Head of caudate nucleus (tissue), 42 donors: ENCODE measurements at places on chromosomes 2 and 18.

DNA sequence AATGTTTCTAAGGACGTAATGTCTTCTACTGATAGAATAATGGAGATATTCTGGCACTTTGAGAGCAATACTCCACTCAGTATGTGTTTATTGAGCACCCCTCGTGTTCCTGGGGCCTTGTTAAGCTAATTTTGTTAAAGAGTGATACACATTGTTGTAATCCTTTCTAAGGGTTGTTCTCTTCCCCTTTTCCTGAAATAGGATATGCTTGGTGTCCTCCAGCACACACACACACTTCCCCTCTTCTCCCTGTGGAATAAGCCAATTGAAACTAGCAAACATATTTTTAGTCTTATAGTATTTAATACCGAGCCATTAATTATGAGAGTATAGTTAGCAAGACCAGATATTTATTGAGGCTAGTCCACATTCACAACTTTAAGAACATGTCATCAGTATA is 114.1 kb downstream of the CRIM1 start:
- DNase-seq, result no peak

DNA sequence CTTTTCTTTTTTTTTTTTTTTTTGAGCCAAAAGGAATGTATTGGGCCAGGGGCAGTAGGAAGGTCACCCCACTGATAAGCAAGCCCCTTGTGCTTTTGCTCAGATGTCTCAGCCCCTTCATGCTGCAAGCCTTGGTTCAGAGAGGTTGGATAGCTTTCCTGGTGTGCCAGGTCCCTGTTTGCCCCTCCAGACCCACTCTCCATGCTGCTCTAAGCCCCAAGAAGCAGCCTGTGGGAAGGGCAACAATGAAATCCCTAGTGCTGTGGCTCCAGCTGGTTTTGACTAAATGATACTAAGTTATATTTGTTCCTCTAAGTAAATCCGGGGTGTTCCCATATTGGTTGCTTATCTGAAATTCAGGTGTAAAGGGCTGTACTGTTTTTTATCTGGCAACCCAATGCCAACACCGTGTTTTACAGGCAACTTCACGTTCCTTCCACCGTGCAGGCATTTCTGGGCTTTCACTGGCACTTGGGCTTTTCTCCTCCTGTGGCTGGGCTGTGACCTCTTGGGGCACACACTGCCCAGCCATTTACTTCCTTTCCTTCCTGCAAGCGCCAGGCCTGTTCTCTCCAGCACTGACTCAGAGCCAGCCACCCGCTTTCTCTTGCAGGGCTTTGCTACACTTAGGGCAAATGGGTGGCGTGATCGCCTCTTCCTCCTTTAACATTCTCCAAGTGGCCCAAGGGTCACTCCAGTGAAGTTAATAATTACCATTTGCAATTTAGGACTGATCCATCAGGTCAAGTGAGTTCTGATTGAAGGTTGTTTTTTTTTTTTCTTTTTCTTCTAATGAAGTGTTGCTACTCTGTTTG is 21.6 kb downstream of the MERTK start:
- DNase-seq, result peak; percentile 46

DNA sequence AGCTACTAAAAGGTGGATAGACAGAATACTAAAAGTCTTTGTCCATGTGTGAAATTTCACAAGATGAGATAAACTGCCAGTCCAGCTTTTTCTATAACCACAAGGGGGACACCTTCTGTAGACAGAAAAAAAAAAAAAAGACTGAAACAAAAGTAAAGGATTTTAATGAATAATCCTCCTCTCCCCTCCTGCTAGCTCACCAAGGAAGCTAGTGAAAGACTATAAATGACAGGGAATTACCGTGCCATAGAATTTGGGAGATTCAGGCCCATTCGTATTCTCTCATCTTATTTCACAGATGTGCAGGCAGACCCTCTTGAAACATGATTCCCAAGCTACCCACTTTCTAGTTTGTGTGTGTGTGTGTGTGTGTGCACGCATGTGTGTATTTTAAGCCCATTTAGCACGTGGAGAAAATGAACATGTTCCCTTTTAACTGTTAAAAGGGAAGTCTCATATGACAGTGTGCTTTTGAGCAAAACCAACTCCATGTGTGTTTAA is 36.3 kb upstream of the SLC8A1 start:
- DNase-seq, result no peak

DNA sequence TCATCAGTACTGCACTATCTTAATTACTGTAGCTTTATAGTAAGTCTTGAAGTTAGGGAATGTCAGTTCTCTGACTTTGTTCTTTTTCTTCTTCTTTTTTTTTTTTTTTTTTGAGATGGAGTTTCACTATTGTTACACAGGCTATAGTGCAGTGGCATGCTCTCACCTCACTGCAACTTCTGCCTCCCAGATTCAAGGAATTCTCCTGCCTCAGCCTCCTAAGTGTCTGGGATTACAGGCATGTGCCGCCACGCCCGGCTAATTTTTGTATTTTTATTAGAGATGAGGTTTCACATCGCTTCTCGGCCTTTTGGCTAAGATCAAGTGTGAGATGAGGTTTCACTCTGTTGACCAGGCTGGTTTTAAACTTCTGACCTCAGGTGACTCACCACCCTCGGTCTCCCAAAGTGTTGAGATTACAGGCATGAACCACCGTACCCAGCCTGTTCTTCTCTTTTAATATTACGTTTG is 41.9 kb upstream of the TANC1 start:
- no peak for DNase-seq

DNA sequence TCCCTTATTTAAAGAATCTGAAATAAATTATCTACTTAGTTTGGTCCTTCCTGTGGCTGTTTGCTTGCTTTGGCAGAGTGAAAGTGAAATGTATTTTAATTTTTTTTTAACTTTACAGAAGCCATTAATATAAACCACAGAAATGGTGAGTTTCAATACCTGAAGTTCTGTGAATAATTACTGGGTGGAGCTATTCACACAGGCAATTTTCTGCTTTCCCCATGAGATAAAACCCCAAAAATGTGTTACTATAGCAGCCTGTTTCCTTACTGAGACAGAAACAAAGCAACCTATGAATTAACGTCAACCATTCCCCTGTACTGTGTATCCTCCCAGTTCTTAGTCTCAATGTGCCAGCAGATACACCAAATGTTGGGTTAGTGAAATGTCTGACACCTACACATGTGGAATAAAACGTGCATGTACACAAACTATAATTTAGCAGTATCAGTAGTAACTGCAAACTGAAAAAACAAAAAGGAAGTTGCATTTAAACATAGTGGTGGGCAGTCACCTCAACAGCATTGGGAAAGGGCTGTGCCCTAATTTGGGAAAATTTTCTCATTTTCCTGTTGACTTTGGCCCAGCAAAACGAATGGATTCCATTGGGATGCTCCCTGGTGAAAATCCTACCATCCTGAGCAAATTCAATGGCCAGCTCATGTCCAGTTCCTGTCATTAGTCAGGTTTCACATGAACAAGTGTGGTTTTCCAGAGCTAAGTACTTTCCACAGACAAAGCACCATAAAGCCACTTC is 73.1 kb upstream of the RMDN2 start:
- no peak for DNase-seq

- DNase-seq, result no peak
Measured at GRCh38 chr2:36492216-36492945, 105.6 kb downstream of the FEZ2 start.
